ENCODE measurements at places on chromosomes 7 and 10. TPM values are rescaled to one million over a fixed set of nuclear protein-coding genes. Genes with fewer than 3 reads are reported as not detected.

GRCh38 chr10:12934777-12935176, 66.7 kb downstream of the CCDC3 start:
- no peaks in the 10 kb centered on the region for H3K27me3 ChIP-seq
- H3K27ac ChIP-seq, result no peak overlapping the region
- no peak overlapping the region for H3K4me3 ChIP-seq

DNA sequence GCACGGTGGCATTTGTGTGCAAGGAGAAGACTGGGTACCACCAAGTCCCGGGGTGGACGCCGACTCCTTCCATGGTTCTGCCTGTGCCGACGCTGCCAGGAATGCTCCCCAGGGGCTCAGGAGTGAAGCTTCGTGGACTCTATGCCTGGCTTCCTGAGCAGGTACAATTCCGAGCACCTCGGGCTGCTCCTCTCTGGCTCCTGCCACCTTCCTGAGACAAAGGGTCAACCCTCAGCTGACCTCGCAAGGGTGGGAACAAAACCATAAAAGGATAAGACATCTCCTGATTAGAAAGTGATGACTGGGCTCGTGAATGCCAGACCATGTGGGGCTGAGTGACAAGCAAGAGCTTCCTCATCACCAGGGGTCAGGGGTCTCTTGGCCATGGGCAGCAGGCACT, 31.8 kb downstream of the CALML3 start:
- no peak for DNase-seq
- H3K27ac ChIP-seq, result no peak overlapping the region
- no peaks in the 10 kb centered on the region for H3K36me3 ChIP-seq
- H3K4me1 ChIP-seq, result peaks cover 8% of the 10 kb centered on the region

Gene STOX1
- polyA plus RNA-seq, result not detected

GRCh38 chr7:30148951-30149459, 14.2 kb downstream of the MTURN start:
- H3K36me3 ChIP-seq, result peaks cover 4% of the 10 kb centered on the region
- peaks cover 7% of the 10 kb centered on the region for H3K4me1 ChIP-seq
- peak; percentile 22 for DNase-seq
- peak overlapping the region; percentile 11 for H3K27ac ChIP-seq
- H3K27me3 ChIP-seq, result no peaks in the 10 kb centered on the region

Gene TSPAN33
- 0.96 TPM for polyA plus RNA-seq

Gene MACC1
- polyA plus RNA-seq, result not detected

DNA sequence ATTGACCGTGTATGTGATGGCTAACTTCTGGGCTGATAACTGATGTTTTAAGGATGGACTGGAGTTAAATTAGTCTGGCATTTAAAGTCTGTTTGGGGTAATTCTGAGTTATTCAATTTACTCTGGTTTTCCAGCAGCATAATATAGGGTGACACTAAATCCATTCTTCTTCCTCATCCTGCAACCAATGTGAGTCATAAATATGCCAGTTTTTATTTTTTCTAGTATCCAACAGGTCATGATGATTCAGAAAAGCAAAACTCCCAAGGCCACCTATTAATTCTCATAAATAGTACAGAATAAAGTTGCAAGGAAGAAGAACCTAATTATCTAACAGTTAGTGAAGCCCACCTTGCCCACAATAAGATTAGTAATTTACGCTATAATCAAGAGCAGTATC, 7.5 kb upstream of the EPHB6 start:
- H3K27ac ChIP-seq, result no peak overlapping the region
- no peaks in the 10 kb centered on the region for H3K27me3 ChIP-seq
- no peaks in the 10 kb centered on the region for H3K4me1 ChIP-seq
- H3K36me3 ChIP-seq, result no peaks in the 10 kb centered on the region
- H3K4me3 ChIP-seq, result no peak overlapping the region

DNA sequence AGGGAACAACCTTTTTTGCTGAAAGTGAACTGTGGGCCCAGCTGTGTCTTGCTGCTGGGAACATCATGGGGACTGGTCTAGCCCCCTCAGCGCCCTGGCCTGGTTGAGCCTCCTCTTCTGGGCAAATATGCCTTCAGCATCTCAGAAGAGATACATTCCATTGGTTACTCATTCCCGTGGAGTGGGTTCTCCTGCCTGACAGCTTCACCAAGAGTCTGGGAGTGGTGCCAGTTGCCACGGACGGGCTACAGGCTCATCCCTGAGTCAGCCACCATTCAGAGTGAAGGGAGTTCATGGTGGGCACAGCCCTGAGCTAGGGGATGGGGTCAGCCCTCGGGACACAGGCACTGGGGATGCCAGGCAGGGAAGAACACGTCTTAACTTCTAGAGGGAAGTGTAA, 81.9 kb downstream of the RAMP3 start:
- no peaks in the 10 kb centered on the region for H3K4me1 ChIP-seq
- no peak overlapping the region for H3K4me3 ChIP-seq
- no peaks in the 10 kb centered on the region for H3K36me3 ChIP-seq
- no peak overlapping the region for H3K27ac ChIP-seq

- no peak for DNase-seq
- no peak overlapping the region for H3K4me3 ChIP-seq
- no peak overlapping the region for H3K27ac ChIP-seq
- peaks cover 18% of the 10 kb centered on the region for H3K27me3 ChIP-seq
Observed at GRCh38 chr7:66202441-66202840, 2.7 kb upstream of the TPST1 start.

DNA sequence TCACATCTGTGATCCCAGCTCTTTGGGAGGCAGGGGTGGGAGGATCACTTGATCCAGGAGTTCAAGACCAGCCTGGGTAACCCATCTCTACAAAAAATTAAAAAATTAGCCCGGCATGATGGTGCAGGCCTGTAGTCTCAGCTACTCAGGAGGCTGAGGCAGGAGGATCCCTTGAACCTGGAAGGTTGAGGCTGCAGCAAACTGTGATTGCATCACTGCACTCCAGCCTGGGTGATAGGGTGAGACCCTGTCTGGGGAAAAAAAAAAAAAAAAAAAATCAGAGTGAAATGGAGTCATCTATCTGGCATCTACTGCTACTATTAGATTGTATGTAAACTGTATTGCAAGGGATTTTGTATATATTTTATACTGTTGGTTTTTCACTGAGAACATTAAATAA, 59.1 kb downstream of the KMT2E start:
- H3K27ac ChIP-seq, result no peak overlapping the region
- peaks cover 92% of the 10 kb centered on the region for H3K36me3 ChIP-seq
- H3K4me3 ChIP-seq, result no peak overlapping the region
- no peak for DNase-seq

Gene CRCP
- 19.8 TPM for polyA plus RNA-seq

Gene NEUROD6
- not detected for polyA plus RNA-seq

DNA sequence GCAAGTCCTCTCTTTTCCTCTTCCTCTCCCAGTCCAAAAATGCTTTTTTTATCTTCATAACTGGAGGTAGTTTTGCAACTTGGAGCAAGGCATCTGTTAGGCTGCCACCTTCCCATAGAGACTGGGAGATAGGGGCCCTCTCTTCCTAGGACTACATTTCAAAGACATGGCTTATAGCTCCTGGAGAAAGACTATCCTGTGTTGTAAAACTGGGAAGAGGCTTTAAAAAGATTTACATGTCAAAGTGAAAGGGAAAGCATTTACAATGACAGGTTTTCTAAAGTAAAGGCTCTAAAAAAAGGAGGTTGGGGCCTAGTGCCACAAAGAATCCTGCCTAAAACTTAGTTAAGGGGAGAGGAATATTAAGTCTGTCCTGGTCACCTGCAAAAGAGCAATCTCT, 82.2 kb upstream of the SEMA3E start:
- no peak overlapping the region for H3K27ac ChIP-seq
- no peaks in the 10 kb centered on the region for H3K36me3 ChIP-seq
- no peak overlapping the region for H3K4me3 ChIP-seq
- no peaks in the 10 kb centered on the region for H3K27me3 ChIP-seq
- H3K4me1 ChIP-seq, result no peaks in the 10 kb centered on the region

DNA sequence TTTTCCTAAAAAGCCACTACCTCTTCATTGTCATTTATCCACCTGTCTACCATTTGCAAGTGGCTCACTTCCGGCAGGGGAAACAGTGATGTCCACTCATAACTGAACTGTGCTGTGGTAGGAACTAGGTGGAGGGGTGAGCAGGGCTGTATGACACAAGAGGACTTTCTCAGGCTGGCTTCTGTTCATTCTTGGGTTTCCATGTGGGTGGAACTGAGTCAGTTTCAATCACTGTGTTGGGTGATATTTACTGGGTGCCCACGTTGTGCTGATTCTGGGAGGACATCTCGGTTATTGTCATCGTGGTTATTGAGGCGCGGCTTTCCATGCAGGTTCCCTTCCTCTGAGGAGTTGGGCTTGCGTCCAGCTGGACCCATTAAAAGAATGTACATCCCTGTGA, 38.8 kb downstream of the RAMP3 start:
- H3K27me3 ChIP-seq, result peaks cover 2% of the 10 kb centered on the region
- DNase-seq, result no peak
- H3K27ac ChIP-seq, result no peak overlapping the region

Gene SPACDR
- not detected for polyA plus RNA-seq

DNA sequence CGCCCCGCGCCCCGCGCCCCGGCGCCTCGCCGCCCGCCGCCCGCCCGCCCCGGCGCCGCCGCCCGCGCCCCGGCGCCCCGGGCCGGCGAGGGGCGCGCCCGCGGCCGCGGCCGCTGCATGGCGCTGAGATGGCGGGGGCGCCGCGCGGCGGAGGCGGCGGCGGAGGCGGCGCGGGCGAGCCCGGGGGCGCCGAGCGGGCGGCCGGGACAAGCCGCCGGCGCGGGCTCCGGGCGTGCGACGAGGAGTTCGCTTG, 174 bp downstream of the ADCY1 start:
- H3K27ac ChIP-seq, result no peak overlapping the region
- DNase-seq, result no peak
- no peaks in the 10 kb centered on the region for H3K36me3 ChIP-seq
- no peak overlapping the region for H3K4me3 ChIP-seq

DNA sequence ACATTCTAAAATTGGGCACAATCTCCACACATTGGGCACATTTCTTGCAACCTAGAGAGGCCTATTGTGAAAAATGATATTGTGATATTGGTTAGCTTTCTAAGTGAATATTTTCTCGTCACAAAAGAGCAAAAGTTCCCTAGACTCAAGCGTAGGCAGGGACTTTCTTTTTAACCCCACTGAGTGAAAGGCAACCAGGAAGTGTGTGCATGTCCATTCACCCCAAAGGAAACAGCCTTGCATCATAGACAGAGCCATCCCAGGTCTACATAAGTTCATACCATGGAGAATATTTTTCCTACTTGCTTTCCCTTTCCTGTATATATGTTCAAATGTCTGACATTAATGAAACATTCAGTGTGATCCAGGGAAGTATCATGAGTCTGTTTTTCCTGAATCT, 84.2 kb upstream of the AGBL3 start:
- no peak overlapping the region for H3K27ac ChIP-seq
- H3K27me3 ChIP-seq, result no peaks in the 10 kb centered on the region
- H3K36me3 ChIP-seq, result no peaks in the 10 kb centered on the region
- no peak for DNase-seq
- H3K4me1 ChIP-seq, result no peaks in the 10 kb centered on the region

Gene C1GALT1
- 35.6 TPM for polyA plus RNA-seq

Gene ZCWPW1
- 4.5 TPM for polyA plus RNA-seq

All from CD4-positive, CD25-positive, alpha-beta regulatory T cell (primary cell).